Stimulated activated CD4-positive, alpha-beta T cell treated with anti-CD3 and anti-CD28 coated beads, Interleukin-15, amount 100 ng/mL, for 1 hour (primary cell): ENCODE measurements at places on chromosomes 7 and 10.

DNA sequence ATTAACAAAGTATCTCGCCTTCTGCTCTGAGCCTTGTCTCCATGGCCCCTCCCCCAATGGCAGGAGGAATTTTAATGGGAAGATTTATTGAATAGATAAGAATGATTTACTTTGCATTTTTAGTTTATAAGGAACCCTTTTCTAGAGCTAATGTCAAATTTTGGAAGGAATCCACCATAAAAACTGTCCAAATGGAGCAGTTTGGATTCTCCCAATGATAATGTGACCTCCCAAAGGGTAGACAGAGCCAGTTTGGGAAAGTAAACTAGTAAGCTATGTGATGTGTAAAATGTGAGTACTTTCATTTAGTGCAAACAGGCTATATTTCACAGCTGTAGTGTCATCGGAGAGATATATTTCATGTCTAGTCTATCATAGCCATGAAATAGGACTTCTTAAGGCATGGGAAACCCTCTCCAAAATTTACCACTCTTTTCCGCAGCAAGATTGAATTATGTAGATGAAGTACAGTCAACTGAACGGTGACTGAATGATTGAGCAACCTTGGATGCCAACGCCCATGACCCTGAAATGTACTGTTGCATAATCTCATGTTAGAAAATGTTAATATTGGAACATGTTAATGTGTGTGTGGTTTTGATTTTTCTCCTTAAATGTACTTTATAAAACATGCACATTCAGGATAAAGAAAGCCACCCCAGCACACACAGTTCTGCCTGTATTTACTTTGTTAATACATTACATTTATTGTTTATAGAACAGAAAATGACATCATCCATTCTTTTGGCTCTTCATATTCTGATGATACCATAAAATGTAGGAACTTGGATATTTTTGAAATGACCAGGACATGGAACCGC is 140.6 kb downstream of the NRP1 start:
- no peak for DNase-seq

- DNase-seq, result no peak
Measured at GRCh38 chr10:124099604-124100003, 6.2 kb upstream of the CHST15 start.

GRCh38 chr7:139360948-139361307 is 1.2 kb downstream of the LUC7L2 start:
- DNase-seq, result no peak

- DNase-seq, result no peak
Measured at GRCh38 chr7:151398446-151399304, 11.2 kb downstream of the WDR86 start.

DNA sequence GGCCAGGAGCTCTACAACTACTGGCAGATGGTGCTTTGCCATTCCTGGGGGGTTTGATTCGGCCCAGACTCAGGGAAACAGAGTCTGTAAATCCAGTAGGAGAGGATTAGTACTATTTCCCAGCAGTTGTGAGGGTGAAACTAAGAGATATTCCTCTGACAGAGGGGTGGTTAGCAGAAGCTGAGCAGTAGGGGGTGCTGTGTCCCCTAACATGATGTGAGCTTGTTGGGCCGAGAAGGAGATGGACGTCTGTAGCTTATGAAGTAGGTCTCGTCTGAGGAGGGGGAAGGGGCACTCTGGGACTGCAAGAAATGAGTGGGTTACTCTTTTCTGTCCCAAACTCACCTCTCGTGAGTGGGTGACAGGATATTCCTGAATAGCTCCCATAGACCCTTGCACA is 179.2 kb upstream of the MBL2 start:
- no peak for DNase-seq

DNA sequence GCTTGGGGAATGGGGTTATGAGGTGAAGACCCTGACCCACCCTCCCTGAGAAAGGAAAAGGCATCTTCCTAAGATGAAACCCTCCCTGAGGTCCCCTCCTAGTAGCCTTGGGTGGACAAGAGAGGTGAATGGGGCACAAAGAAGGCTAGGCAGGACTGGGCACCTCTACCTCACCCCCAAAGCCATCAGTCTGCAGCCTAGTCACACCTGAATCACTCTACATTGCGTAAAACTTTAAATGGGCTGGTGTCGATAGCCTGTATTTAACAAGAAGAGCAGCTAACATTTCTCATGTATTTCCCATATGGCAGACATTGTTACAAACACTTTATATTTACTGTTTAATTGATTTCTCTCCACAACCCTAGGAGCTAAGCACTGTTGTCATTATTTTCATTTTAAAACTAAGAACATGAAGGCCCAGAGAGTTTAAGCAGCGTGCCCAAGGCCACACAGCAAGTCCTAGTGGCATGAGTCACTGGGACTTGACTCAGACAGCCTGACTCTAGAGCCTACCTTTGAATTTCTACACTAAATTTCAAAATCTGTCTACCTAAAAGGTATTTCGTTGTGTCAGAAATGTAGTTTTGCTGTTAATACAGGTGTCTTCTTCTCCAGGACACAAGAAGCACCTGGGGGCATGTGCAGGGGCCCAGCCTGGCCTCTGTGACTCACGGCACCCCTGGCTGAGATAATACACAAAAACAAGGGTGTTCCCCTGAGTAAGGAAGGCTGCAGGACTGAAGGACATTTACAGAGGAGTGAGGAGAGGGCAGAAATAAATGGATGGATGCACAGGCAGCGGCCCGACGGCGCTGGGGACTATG is 3.4 kb downstream of the AOC1 start:
- no peak for DNase-seq

GRCh38 chr7:44240983-44241510 is 40.3 kb downstream of the YKT6 start:
- DNase-seq, result no peak

GRCh38 chr10:79129361-79129997 is 60.7 kb downstream of the ZMIZ1 start:
- DNase-seq, result no peak

GRCh38 chr10:17250736-17251135 is 22.7 kb downstream of the VIM start:
- no peak for DNase-seq

DNA sequence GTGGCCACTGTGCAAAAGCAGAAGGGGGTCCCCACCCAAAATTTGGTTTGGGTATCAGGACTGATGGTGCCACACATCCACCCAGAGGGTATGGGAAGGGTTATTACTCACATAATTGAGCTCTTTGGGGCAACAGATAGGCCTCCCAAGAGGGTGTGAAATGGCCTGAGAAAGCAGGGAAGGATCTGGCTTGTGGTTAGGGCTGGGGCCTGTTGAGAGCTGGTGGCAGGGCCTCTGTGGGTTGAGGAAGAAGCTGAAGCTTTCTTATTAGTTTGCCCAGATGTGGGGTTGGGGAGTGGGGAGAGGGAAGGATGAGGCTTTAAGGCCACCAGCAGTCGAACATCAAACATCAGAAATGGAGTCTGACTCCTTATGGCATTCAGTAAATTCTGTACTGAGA is 18.3 kb upstream of the MKI67 start:
- no peak for DNase-seq

DNA sequence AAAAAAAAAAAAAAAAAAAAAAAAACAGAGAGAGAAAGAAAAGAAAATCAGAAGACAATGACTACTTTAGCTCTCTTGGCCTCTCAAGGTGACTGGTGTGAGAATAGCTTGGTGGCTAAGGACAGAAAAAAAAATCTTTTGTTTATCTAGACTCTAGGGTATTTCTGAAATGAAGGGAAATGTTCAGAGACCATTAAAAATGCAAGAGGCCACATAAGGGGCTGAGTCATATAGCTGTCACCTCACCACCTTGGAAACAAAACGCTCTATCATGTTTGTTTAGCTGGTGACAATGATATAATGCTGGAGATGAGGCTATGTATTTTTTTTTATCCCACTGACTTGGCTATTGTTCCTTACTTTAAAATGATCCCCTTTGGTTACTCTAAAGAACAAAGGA is 287.0 kb upstream of the CDC14C start:
- no peak for DNase-seq

DNA sequence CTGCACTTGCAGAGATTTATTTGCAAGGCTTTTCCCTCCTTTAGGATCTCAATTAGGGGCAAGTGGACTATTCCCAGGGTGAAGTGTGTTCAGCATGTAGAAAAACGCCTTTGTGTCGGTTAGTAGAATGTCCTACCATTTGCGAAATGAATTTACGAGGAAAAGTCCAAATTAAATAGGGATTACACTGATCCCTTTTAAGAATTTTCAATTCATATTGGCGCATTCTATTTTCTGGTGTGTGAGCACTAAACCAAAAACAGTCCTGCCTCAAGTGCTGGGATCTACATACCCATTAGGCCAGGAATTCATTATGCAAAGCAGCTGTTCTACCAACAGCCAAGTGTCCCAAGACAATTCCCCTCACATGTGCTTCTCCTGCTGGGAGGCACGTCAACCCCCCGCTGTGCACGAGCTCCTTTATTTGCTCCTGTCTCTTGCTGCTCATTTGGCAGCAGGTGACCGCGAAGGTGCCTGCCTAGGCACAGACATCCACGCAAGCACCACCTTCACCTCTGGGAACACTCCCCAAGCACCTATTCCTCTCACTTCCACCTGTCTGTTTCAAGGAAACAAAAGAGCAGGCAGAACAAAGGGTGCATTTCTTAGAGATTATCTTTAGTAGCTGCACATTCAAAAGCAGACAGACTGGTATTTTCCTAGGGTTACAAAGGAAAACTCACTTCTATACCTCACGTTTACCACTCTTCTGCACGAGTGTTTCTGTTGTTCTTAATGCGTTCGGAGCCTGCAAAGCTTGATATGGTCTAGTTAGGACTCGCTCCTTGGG is 134.6 kb upstream of the FGFR2 start:
- no peak for DNase-seq

- peak; percentile 72 for DNase-seq
Measured at GRCh38 chr10:17229016-17229716, 1.1 kb downstream of the VIM start.

GRCh38 chr10:17413876-17414275 is 40.5 kb downstream of the ST8SIA6 start:
- no peak for DNase-seq
